Renal cortical epithelial cell (primary cell): ENCODE measurements at places on chromosomes 13 and 19.

DNA sequence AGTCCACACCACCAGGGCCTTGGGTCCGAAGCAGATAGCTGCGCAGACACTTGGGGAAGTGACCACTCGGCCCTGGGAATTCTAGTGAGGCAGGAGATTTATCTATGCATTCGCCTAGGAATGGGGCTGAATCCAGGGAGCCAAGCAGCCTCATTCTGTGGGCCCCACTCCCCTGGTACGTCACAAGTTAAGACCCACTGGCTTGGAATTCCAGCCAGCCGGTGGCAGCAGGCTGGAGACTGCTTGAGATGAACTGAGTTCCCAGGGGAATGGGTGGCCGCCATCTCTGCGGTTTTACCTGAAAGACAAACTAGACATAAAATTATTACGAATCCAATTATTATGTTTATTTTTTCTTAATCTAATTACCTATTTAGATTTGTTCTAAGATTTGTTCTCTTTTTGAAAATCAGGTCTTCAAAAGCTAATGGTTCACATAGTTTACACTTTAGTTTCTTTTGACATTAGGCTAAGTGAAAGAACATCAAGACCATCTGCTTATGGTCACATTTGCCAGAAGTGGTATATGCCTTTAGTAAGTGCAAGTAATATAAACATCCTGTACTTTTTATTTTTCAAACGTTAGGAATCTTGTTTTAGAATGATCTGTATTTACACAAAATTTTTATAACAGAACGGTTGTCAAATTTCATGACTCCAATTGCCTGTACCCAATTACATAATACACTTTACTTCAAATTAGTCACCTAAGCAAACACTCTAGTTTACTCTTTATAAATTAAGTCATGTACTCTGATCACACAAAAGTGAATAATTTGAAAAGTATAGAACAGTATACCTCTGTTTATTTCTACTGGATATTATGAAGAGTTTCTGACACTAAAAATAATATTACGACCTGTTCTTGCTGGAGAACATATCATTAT is 74.4 kb downstream of the SLITRK6 start:
- no peak for DNase-seq

GRCh38 chr19:55077106-55077505 is 1.4 kb downstream of the EPS8L1 start:
- DNase-seq = no peak

DNA sequence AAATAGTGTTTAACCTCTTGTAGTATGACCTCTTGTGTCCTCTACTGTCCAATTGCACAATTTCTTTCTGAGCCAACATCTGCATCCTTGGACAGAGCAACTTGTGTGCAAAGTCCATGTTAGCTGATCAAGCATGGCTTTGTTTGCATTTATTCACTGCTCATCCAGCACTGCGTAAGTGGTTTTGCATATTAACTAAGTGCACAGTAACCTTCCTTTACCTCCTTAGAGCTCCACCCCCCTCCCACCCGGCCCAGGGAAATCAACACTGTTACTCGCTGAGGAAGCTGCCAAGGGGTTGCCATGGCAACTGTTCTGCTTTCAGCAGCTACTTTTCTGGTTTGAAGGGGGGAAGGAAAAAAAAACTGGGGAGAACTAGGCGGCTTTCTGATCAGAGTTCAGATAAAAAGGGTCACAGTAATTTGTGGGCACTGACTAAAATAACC is 153.5 kb upstream of the KLF12 start:
- DNase-seq = peak; percentile 92

- no peak for DNase-seq
These were observed 8.3 kb downstream of the CACTIN start for GRCh38 chr19:3618144-3618810.
